ENCODE measurements at places on chromosomes 2 and 18.

DNA sequence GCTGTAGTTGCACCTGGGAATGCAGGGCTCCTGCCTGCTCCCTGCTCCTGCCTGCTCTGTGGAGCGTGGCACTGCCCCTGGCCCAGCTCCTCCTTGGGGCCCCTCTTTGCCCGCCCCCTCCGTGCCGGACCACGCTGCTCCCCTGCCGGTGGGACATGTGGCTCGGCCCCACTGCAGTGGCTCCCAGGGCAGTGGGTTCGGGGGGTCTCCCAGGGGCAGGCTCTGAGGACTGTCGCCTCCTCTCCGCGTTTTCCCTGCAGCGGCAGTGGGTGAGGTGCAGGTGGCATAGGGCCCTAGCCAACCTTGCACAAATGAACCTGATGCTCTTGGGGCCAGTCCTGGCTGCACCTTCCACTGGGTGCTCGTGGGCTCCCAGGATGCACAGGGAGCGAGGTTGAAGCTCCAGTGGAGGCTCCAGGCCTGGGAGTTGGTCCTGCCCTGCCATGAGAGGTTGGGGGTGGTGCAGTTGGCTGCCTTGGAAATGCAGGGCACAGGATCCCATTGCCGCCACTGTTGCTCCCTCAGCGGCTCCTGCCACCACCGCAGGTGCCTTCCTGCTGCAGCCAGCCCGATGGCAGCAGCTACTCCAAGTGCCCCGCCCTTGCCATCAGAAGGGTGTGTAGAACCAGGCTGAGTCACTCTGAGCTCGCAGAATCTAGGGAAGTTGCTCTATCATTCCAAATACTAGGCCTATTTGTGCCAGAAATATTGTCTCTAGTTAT, 313.1 kb upstream of the SYT4 start:
- DNase-seq: no peak

- DNase-seq: no peak
These were observed 111.7 kb upstream of the CYRIA start for GRCh38 chr2:16777123-16777870.

DNA sequence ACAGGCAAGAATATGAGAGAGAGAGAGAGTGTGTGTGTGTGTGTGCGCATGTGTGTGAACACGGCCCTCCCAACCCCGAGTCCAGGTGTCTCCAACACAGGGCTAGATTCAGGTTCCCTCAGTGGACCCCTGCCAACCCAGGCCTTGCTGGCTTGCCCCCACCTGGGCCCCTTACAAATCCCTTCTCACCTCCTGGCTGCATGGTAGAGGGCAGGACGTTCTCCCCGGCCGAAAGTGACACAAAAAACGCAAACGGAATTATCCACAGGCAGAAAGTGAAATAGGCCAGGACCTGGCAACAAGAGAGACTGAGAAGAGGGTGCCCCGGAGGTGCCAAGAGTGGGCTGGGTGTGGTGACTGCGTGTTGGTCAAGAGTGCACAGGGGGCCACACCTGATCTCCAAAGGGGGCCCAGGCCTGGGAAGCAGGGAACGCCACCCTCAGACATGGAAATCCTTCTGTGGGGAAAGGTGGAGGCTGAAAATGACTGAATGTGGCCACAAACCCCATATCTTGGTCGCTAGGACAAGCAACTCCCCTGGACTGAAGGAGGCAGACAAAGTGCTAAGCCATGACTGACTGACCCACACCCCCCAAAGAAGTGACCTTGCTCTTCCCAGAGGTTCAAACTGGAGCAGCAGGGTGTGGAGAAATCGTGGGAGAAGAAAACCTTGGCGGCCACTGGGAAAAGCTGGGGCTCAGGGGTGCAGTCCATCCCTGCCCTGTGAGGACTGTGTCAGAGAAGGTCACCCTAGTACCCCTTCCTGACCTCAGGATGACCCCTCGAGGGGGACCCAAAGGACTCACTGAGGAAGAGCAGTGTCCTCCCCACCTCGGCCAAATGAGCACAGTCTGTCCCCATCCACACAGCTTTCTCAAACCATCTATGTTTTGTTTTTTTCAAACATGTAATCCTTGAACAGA, 5.7 kb downstream of the TEX261 start:
- no peak for DNase-seq

DNA sequence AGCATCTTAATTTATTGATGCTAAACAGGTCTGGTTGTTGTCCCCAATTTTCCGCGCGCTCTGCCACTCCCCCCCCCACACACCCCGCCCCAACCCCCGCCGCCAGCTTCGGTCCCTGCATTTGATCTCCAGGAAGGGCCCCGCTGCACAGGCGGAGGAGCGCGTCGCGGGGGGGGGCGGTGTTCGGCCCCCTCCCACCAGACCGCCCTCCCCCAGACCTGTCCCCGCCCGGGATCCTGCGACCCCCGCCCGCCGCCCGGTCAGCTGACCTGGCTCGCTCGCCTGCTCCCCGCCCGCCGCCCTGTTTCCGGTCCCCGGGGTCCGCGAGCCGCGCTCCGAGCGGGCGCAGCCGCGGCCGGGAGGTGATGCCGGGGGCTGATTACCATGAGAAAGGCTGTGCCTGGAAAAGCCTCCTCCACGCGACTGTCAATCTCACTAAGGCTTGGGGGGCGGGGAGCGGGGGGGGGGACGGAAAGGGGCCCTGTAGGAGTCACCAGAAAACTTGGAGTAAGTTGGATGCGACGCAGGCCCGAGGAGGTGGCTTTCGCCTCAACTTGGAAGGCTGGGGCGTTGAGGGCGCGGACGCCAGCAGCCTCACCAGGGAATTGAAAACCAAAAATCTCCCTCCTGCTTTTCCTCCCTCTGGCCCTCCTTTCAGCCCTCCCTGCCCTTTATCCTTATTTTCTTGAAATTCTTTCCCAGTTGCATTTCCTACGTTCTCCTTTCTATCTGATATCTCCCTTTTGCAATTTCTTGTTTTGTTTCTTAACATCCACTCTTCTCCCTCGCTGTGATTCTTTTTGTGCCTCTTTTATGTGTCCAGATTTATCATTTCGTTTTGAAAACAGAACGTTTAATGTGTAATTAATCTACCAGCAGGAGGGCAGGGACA, 4.4 kb upstream of the ZEB2 start:
- peak; percentile 28 for DNase-seq

- DNase-seq: no peak
These were observed 233.3 kb downstream of the MBD2 start for GRCh38 chr18:53991202-53991601.

DNA sequence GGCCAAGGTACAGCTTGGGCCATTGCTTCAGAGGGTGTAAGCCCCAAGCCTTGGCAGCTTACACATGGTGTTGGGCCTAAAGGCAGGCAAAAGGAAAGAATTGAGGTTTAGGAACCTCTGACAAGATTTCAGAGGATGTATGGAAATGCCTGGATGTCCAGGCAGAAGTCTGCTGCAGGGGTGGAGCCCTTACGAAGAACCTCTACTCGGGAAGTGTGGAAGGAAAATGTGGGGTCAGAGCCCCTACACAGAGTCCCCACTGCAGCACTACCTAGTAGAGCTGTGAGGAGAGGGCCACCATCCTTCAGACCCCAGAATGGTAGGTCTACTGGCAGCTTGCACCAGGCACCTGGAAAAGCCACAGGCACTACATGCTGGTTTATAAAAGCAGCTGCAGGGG, 124.2 kb downstream of the RPIA start:
- DNase-seq: no peak

GRCh38 chr2:61793389-61793836, 60.4 kb downstream of the FAM161A start:
- DNase-seq: no peak

GRCh38 chr2:14673351-14673875, 40.9 kb downstream of the LRATD1 start:
- no peak for DNase-seq

- no peak for DNase-seq
These were observed 54.6 kb upstream of the MBP start for GRCh38 chr18:77187189-77187588.

DNA sequence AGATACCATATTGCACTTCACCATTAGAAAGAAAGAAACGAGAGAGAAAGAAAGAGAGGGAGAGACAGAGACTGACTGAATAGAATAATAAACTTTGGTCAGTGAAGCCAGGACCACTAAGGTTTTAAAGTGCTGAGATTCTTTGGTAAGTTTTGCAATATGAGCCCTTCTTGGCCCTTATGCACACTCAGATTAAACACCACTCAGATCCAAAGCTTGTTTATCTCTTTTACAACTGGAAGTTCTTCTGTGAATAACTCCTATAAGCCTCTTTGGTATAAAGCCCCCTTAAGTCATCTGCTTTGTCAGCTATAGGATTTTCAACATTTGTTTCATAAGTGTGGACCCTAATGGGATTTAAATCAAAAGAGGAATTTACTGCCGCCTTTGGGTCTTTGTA, 40.8 kb downstream of the PID1 start:
- DNase-seq: no peak

All from DMS 273 treated with DMSO at 0.1 percent for 48 hours (cell line).